ENCODE measurements at places on chromosomes 1 and 21.
A peak's percentile ranks its signal among the peaks of the same experiment; 100 is the strongest.

GRCh38 chr1:106910798-106911197 is 145.7 kb upstream of the PRMT6 start:
- DNase-seq, result no peak

- DNase-seq, result peak; percentile 66
Measured at GRCh38 chr1:214187121-214187900, 93.6 kb upstream of the SMYD2 start.

- DNase-seq, result no peak
Measured at GRCh38 chr1:161930064-161930463, 93.6 kb downstream of the OLFML2B start.

GRCh38 chr1:98388441-98388840 is 273.1 kb upstream of the SNX7 start:
- DNase-seq, result no peak

- no peak for DNase-seq
Measured at GRCh38 chr1:221776495-221777301, 34.8 kb upstream of the DUSP10 start.

GRCh38 chr1:40706626-40707025 is 15.1 kb downstream of the NFYC start:
- DNase-seq, result no peak

DNA sequence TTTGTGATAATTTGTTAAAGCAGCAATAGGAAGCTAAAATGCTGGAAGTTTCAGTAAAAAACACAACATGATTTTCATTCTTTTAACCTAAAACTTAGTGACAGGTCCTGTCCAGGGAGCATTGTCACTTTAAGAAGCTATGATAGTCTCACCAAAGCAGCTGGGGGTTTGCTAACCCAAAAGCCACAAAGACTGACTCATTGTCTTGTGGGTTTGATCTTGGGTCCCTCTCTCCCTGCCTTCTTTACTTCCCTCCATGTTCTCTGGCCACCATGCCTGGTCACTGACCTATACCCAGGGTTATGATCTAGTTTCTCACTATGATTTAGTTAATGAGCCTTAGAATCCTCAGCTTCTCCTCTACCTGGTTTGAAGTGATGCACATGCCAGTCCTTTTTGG is 213.5 kb upstream of the PTGFR start:
- DNase-seq, result no peak

GRCh38 chr1:243798726-243799125 is 51.3 kb downstream of the AKT3 start:
- DNase-seq, result no peak

DNA sequence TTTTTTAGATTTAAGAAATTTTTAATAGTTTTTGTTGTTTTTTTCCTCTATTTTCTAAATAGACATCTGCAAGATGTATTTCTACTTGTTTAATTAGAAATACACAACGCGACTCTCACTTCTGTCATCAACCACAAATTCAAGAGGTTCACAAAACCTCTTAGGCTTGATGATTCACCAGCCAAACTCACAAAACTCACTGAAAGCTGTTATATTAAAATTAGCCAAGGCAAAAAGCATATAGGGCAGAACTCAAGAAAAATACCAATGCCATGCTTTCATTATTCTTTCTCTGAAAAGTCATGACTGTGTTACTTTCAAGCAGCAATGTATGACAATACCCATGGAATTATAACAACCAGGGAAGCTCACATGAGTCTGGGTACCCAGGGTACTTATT is 487.0 kb upstream of the RGS18 start:
- no peak for DNase-seq

GRCh38 chr1:183926983-183927382 is 110.5 kb downstream of the COLGALT2 start:
- DNase-seq, result no peak

DNA sequence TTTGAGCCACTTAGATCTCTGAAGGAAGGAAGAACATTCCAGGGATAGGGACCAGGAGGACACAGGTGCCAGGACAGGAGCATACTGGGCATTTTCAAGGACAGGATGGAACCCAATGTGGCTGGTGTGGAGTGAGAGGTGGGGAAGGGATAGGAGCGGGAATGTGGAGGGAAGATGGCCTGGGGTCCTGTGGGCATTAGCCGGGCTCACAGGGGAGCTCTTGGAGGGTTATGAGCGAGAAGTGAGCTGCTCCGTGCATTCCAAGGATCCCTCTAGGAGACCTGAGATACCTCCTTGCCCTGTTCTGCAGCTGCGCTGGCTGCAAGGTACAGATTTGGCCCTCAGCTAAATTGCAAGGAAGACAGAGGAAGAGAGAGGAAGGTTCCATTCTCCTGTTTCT is 87.5 kb downstream of the IER5 start:
- DNase-seq, result no peak

DNA sequence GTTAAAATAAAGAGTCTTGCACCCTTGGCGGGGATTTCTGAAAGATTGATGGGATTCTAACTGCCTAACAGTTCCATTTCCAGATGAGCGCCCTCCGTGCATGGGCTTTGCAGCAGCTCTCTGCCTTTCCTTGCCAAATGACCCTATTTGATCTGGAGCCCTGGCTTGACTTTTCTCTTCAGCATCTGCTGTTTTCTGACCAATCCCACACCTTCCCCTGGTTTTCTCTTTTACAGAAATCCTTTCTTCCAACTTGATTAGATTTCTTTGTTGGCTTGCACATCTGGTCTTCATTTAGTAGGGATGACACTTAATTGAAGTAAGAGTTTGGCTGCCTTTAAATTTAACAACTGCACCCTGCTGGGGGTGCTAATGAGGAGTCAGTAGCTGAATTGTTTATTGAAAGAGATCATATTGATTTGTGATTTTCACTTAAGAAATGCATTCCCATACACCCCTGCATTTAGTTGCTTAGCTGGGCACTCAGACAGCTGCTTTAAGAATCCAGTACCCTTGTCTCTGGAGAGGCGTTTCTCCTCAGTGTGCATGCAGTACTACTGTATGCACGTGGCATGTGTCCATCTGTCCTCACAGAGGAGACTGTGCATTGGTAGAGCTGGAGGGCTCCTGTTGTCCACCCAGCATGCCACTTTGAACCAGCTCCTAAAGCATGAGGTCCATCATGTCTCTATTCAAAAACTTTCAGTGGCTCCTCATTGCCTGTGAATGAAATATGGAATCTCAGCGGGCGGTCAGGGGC is 99.7 kb downstream of the NOS1AP start:
- DNase-seq, result no peak

GRCh38 chr1:92458146-92458545 is 28.6 kb downstream of the GFI1 start:
- no peak for DNase-seq

GRCh38 chr1:147236959-147237791 is 5.3 kb upstream of the CHD1L start:
- DNase-seq, result no peak

DNA sequence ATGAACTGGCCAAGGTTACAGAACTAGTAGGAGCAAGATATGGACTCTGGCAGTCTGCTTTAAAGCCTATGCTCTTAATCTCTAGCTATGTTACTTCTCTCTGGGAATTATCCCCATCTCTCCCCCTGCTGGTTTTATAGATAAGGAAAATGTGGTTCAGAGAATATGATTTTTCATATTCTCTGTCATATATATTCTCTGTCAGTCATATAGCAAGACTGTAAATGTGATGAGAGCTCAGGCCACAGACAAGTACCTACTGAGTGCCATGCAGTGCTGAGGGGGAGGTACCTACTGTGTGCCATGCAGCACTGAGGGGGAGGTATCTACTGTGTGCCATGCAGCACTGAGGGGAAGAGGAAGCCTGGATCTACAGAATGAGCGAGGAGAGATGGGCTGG is 220.3 kb upstream of the FGGY start:
- no peak for DNase-seq

DNA sequence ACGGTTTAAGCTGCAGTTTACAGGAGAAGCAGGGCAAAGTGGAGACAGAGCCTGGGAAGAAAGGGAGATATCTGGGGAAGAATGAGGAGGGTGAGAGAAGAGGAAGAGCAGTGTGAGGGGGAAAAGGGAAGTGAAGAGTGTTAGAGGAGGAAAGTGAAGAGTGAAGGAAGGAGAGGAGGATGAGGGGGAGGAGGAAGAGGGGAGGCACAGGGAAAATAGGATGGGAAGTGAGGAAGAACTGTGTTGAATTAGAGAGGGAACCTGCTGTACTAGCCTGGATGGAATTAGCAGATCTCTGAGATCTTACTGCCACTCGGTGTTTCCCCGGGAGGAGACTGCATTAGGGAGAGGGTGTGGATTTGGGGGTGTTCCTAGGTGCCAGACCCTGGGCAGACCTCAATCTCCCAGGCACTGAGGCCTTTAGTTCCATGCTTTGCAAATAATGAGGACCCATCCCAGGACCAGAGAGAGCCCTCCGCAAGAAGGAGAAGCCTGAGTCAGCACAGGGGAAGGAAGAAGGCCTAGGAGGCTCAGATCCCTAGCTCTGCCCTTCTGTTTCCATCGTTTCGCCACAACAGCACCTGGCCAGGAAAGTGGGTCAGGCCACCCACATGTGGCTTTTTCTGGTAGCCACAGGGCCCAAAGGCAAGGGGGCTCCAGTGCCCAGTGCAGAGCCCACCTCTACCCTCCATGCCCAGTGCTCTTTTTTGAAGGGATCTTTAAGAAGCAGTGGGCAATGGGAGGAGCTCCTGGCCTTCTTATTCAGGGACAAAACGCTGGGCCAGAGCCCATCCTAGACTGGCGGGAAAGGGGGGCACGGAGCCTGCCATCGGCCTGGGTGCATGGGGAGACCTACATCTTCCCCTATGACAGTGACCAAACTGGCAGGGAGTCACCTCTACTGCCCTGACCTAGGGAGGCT is 2.0 kb downstream of the LRRN2 start:
- DNase-seq, result no peak

DNA sequence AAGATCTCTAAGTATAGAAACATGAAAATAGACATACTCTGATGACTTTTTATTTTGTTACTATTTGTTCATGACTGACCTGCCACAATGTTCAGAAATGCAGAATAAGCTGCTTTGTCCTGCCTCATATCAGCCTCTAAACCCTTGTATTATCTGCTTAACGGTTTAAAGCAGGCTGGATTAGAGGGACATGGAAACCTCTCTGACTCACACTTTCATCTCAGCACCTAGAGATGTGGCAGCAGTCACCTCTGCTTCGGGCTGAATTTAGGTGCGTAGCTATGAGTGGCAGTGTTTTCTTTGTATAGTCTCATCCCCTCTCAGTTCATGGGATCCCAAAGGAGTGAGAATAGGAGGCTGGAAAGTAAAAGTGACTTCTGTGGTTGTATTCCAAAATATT is 255.4 kb downstream of the RGS7 start:
- no peak for DNase-seq

DNA sequence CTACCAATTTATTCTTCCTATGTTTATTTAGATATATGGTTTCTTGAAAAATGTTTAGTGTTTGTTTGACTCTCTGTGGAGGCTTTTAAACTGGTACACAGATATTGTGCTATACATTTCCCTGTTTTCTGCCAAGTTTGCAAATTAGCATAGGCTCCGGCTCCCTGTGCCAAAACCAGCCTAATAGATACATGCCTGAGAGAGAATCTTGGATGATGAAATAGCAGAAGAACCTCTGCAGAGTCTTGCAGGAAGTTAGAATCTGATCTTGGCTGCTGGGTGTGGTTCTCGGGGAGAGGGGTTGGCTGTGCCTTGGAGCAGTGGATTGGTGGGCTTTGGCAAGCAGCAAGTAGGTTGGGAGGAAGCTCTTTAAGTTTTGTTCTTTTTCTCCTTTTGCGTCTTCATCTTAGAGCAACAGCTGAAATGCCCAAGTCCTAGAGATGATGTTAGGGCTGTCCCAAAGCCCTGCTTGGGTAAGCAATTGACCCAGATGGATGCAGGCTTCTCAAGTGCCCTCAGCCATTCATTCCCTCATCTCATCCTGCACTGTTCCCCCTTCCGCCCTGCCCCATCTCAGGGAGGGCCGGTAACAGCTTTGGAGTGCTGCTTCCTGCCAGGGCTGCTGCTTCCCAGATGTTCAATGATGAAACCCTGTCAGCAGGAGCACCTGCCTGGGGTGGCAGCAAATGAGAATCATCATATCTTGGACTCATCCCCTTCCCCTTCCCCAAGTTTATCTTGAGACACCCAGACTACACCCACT is 9.3 kb downstream of the PLA2G2A start:
- no peak for DNase-seq

DNA sequence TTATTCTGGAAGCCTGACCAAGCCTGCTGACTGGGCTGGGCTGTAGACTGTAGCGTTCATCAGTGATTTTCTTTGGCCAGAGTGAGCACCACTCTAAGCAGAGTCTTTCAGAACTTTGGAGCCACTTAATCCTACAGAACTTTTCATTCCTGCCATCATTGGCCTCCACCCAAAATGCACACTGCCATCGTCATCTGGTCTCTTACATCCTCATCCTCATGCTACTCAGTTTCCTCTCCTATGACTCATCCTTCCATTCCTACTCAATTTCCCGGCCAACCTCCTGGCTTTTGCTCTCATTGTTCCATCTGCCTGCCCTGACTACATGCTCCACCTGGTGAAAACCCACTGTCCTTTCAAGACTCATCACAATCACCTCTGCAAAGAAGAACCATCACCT is 233.8 kb upstream of the USP25 start:
- no peak for DNase-seq

DNA sequence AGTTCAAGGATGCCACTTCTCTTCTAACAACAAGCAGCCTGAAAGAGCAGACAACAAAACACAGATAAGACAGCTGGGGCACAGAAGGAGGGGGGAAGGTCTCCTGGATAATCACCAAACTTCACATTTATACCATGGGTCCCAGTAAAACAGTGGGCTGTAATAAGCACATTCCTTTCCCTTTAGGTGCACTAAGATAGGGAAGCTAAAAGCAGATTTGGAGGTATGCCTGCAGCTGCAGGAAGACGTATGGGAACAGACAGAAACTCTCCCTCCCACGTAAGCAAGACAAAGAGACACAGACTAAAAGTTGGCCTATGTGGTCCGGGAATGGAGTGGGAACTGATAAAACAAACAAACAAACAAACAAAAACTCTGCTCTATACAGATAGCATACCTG is 612.1 kb downstream of the MRPL39 start:
- DNase-seq, result peak; percentile 1

DNA sequence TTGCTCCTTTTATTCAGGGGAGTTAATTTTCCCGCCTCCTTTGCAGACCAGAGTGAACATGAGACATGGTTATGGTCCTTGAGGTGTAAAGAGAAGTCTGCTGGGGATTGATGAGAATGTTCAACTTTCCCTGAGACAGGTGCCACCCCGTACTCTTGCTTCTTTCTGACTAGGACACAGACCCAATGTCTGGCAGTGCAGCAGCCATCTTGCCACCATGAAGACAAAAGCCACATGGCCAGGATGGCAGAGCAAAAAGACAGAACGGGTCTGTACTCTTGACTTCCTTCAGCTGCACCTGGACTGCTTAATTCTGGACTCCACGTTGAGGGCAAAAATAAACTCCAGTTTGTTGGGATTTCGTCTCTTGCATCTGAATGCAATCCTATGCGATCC is 54.1 kb downstream of the KLHDC7A start:
- DNase-seq, result no peak

- DNase-seq, result no peak
Measured at GRCh38 chr1:159889821-159890252, 10.1 kb downstream of the CFAP45 start.

GRCh38 chr1:31593136-31593665 is 16.9 kb downstream of the TINAGL1 start:
- no peak for DNase-seq

Data from right kidney (tissue), 9 donors.